ENCODE measurements at places on chromosomes 3 and 15. TPM values are rescaled to one million over a fixed set of nuclear protein-coding genes. Genes with fewer than 3 reads are reported as not detected.

DNA sequence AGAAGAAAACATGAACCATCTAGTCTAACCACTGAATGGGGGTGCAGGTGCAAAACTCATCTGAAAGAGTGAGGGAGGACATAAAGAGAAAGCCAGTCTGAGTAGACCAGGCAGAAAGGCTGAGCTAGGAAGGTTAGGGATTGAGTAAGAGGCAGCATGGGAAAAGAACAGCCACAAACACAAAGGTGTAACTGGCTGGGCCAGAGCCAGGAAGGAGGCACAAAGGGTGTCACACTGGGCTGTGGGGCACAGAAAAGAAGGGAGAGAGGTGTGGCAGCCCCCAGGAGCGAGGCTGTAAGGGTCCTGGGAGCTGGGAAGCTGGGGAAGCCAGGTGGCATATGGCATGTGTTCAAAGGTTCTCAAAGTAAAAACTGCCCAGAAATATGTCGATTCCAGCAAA lies 18.7 kb downstream of the IGSF11 start:
- no peak for DNase-seq

DNA sequence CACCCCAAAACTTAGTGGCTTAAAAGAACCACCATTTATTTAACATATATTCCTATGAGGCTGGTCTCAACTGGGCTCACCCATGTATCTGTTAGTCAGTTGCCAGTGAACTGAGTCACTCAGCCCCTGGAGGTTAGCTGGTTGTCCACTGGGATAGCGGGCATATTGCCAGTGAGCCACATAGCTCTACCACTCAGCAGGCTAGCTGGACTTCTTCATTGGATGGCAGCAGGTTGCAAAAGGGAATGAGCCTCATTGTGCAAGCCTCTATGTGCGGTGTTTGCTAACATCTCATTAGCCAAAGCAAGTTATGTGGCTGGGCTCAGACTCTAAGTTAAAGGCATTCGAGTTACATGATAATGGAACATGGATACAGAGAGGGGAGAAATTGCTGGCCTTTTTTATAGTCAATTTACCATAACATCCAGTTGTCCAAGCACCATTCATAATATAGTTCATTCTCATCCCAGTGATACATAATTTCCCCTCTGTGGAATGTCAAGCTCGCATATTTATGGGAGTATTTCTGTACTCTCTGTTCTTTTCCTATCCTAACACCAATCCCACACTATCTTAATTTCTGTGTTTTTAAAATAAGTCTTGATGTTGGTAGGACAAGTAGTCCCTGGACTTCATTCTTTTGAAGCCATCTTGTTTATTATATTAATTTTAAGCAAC lies 8.7 kb downstream of the BTD start:
- no peak for DNase-seq

GRCh38 chr15:70602834-70603560 lies 160.4 kb downstream of the UACA start:
- DNase-seq = no peak

DNA sequence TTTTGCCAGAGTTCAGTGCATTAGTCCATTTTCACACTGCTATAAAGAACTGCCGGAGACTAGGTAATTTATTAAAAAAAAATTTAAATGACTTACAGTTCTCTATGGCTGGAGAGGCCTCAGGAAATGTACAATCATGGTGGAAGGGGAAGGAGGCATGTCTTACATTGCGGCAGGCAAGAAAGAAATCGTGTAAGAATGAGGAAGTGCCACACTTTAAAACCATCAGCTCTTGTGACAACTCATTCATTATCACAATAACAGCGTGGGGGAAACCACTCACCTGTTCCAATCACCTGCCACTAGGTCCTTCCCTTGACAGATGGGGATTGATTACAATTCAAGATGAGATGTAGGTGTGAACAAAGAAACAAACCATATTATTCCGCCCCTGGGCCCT lies 1361.4 kb downstream of the NSUN3 start:
- no peak for DNase-seq

DNA sequence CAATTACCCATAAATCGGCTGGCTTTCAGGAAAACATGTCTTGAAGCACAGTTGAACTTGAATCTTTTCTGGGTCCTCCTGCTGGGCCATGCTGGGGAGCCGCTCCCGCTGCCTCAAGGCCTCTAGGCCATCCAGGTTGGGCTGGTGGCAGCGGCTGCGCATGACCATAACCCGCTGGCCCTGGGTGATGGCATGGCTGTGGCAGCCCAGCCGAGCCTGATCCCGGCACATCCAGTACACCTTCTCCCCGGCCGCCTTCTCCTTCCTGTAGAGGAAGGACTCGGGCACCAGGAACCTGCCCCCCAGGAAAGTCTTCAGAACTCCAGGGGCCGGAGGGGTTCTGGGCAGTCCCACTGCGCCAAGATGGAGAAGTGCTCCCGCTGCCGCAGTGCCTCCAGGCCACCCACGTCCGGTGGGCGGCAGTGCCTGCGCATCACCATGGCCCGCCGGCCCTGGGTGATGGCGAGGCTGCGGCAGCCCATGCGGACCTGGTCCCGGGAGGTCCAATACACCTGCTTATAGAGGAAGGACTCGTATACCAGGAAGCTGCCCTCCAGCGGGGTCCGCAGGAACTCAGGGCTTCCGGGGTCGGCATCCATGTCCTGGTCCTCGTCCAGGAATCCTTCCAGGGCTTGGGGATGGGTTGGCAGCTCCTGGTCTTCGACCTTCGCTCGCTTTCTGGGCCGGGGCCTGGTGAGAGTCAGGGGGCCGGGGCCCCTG lies 84.3 kb upstream of the FXR1 start:
- no peak for DNase-seq

The SLC24A5 gene
- polyA plus RNA-seq = 0.23 TPM

The PLA2G4E gene
- not detected for polyA plus RNA-seq

The CADPS gene
- polyA plus RNA-seq = 2.4 TPM

The SLC15A2 gene
- 3.1 TPM for polyA plus RNA-seq

All from left renal pelvis (tissue), 4 donors.